ENCODE measurements at places on chromosomes 16 and 17.
A peak's percentile ranks its signal among the peaks of the same experiment; 100 is the strongest.

DNA sequence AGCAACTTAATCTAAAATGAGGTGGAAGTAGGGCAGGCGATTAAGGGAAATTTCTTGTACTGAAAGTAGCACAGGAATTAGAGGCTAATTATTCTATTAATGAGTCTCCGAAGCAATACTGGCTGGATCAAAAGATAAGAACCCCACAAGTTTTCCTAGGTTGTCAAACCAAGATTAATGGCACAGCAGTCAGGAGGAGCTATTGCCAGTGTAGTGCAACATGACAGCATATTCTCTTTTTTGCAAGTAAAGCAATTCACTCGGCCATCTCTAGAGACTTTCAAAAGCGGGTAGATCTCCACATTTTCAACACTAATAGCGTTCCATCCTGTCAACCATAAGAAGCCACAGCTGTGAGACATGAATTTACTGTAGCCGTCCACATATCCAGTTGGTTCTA lies 81.2 kb downstream of the CYB561 start:
- DNase-seq: no peak

GRCh38 chr16:23902748-23903414 lies 67.1 kb downstream of the PRKCB start:
- peak; percentile 51 for DNase-seq

GRCh38 chr17:47829870-47830269 lies 1.5 kb downstream of the MRPL10 start:
- DNase-seq: no peak

- no peak for DNase-seq
These were observed 5.0 kb upstream of the BRD7 start for GRCh38 chr16:50373780-50374179.

DNA sequence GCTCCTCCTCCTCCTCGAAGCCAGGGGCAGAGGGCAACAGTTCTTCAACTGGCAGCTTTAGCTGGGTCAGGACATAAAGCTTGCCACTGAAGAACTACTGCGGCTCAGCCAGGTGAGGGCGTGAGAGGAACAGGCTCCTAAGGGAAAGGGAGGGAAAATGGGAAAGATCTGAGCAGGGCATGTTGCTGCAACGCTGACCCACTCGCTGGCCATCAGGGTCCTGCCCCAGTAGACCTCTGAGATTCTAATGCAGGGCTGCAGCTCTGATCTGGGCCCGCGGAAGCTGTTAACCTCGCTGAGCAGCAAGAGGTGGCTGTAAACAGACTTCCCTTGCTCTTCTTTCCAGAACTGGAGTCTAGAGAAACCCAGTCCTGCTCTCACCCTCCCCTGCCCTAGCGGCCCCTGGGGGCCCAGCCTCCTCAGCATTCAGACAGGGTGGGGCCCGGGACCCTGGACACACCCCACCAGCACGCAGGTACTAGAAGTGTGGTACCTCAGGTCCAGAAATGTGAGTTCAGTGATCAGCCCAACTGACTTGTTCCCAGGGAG lies 3.8 kb upstream of the TLCD2 start:
- DNase-seq: peak; percentile 83

DNA sequence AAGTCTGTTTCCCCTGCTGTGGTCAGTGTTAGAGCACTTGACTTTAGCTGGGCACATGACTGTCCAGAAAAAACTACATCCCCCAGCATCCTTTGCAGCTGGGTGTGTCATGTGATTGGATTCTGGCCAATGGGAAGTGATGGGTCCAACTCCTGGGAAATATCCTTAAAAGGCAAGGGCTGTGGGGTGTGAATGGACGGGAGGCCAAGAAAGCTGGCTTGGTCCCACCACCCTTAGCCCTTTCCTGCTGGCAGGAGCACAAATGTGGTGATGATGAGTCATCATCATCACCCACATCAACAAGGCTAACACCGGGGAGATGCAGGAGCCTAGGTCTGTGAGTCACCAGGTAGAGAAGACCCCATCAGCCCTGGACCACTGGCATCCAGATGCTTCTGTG lies 341.7 kb downstream of the C16orf95 start:
- DNase-seq: peak; percentile 82

GRCh38 chr16:51822471-51822870 lies 671.4 kb upstream of the SALL1 start:
- no peak for DNase-seq

DNA sequence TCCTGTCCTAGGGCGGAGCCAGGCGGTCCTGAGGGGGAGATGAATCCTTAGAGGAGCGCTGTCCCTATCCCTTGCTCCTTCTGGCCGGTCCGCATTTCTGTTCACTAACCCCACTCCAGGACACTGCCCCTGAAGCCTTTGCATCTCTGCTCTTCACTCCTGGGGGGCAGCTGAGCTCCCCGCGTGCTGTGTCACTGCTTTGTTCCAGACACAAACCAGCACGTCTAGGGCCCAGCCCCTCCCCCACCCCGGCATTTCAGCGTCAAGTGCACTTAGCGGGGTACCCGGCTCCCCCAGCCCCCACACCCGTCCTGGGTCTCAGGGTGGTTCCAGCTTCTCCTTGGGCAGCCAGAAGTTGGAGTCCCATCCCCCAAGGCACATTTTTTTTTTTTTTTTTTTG lies 8.9 kb downstream of the CORO6 start:
- DNase-seq: no peak

DNA sequence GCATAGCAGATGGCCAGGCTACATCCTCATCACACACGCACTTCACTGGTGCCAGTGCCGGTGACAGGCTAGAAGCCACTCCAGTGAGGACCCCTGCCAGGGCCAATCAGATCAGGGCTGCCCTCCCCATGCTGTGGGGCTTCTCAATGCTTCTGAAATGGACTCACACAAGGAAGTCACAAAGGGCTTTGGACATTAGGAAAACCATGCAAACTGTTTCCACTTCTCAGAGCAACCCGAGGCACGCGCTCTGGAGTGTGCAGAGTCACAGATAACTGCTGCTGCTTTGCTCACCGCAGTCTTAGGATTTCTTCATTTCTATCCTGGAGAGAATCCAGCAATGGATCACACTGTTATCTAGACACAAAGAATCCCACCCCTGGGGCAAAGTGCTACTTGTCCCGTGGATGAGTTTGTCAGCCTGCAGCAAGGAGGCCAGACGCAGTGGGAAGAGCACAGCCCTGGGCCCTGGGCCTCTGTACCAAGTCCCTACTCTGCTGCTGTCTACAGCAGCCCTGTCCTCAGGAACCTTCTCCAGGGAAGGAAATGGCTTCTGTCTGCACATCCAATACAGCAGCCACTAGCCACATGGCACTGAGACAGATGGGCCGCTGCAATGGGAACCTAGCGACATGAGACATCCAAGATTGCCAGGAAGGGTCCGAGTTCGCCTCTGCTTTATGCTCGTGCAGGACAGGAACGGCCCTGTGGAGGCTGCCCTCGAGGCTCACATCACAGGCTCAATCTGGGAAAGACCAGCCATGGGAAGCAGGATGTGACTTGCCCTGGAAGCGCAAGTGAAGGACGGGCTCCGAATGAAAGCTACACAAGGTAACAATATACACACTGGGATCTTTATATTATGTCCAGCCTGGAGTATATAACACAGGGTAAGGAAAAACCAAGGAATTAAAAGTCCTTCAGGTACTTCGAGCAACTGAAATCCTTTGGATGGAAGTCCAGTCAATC lies 169.3 kb downstream of the ZFHX3 start:
- peak; percentile 63 for DNase-seq

GRCh38 chr17:32631341-32632096 lies 144.7 kb downstream of the CDK5R1 start:
- DNase-seq: no peak

DNA sequence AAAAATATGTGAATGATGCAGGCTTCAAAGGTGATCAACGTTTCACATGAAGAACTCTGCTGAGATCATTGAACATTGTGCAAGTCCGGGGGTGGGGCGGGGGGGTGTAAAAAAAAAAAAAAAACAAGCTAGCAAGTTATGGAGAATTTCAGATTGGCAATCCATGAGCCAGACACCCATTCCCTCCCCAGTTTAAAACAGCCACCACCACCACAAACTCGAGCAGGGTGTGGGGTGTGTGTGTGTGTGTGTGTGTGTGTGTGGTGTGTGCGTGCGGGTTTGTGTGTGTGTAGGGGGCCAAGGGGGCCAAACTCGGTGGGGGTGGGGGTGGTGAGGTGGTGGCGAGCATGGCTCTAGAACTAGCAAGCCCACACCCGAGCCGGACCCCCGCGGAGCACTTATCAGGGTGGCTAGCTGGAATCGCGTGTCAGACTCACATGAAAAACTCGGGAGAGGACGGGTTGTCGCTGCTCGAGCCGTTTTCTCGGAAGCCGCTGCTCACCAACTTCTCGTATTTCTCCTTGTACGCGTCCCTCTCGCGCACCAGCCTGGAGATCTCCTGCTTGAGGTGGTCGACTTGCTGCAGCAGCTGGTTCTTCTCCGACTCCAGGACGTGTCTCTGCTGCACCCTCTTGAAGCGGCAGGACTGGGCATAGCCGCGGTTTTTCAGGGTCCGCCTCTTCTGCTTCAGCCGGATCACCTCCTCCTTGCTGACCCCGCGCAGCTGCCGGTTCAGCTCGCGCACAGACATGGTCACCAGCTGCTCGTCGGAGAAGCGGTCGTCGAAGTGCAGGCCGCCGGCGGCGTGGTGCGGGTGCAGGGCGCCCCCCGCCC lies 2.0 kb downstream of the MAF start:
- DNase-seq: peak; percentile 86

- no peak for DNase-seq
These were observed 14.1 kb upstream of the NGFR start for GRCh38 chr17:49480836-49481615.

- peak; percentile 80 for DNase-seq
These were observed 9.2 kb upstream of the CD300A start for GRCh38 chr17:74457146-74457819.

GRCh38 chr17:74210191-74211140 lies 2.9 kb upstream of the TTYH2 start:
- peak; percentile 85 for DNase-seq
